Stimulated activated CD4-positive, alpha-beta T cell treated with anti-CD3 and anti-CD28 coated beads, Interleukin-1b, Interleukin-23, amount 100 ng/mL, for 4 hours (primary cell): ENCODE measurements at places on chromosomes 6 and 20.

DNA sequence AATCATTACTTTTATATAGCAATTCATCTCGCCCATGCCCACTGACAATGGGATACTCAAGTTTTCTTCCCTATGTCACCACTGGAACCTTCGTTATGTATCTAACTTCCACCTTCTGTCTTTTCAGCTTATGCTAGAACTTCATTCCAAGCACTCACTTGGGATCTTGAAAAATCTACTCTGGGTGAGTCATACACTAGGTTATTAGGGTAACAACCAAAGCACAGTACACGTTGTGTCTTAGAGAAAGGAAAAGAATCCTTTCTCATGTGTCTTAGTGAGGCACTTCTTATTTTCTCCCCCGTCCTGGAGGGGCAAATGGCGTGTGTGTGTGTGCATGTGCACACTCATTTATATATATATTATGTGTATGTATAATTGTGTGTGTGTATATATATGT is 18.3 kb upstream of the FAM162B start:
- no peak for DNase-seq

DNA sequence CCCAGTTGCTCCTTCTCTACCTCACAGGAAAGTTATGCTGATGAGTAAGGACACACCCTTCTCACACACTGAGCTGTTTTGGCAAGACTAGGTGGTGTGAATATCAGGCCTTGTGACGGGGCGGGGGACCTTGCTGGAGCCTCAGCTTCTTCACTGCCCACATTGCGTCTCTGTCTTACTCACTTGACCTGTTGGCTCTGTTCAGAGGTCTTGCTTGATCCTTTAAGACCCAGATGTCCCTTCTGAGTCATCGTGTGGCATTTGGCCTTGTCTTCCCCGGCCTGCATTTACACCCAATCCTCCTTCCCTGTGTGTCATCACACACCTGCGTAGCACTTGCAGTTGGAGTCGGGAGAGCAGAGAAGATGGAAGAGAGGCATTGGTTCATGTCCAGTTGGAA is 8.3 kb upstream of the PRND start:
- DNase-seq = no peak

DNA sequence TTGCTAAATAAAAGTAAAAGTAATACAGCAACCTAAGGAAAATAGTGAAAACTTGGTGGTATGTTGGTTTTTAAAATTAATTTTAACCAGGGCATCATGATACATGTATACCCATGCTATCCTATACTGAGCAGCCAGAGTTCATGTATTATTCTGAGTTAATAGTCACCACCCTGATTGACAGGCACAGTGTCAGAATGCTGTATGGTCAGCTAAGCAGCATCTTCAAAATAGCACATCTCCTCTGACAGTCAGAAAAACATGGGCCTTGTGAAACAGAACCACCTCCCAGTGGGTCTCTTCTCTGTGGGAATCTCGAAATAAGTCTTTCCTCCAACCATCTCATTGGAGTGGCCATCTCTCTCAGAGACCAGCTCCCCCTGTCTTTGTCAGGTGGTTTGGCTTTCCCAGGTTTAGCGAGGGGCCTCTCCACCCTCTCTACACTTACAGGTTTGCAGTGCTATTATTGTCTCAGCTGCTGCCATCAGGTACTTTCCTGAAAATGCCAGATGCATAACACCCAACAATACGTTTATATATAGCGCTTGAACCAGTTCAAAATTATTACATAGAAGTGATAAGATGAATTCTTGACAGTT is 47.1 kb upstream of the RNF8 start:
- no peak for DNase-seq

- no peak for DNase-seq
These were observed 1038.4 kb upstream of the FLRT3 start for GRCh38 chr20:15375836-15376235.

GRCh38 chr6:169253337-169254238 is at the start of gene THBS2:
Gene THBS2 (minus strand): TSS chr6:169253846. CDS start chr6:169250784, 3,062 bp downstream.
- no peak for DNase-seq

DNA sequence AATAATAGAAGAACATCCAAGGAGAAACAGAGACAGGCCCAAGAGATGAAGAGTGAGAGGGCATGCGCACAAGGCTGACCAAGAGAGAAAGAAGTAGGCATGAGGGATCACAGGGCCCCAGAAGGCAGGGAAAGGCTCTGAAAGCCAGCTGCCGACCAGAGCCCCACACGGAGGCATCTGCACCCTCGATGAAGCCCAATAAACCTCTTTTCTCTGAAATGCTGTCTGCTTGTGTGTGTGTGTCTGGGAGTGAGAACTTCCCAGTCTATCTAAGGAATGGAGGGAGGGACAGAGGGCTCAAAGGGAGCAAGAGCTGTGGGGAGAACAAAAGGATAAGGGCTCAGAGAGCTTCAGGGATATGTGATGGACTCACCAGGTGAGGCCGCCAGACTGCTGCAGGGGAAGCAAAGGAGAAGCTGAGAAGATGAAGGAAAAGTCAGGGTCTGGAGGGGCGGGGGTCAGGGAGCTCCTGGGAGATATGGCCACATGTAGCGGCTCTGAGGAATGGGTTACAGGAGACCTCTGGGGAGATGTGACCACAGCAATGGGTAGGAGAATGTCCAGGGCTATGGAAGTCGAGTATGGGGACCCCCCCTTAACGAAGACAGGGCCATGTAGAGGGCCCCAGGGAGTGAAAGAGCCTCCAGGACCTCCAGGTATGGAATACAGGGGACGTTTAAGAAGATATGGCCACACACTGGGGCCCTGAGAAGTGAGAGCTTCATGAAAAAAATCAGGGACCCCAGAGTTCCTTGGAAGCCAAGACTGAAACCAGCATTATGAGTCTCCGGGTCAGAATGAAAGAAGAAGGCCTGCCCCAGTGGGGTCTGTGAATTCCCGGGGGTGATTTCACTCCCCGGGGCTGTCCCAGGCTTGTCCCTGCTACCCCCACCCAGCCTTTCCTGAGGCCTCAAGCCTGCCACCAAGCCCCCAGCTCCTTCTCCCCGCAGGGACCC is 981 bp upstream of the TNF start:
- no peak for DNase-seq

DNA sequence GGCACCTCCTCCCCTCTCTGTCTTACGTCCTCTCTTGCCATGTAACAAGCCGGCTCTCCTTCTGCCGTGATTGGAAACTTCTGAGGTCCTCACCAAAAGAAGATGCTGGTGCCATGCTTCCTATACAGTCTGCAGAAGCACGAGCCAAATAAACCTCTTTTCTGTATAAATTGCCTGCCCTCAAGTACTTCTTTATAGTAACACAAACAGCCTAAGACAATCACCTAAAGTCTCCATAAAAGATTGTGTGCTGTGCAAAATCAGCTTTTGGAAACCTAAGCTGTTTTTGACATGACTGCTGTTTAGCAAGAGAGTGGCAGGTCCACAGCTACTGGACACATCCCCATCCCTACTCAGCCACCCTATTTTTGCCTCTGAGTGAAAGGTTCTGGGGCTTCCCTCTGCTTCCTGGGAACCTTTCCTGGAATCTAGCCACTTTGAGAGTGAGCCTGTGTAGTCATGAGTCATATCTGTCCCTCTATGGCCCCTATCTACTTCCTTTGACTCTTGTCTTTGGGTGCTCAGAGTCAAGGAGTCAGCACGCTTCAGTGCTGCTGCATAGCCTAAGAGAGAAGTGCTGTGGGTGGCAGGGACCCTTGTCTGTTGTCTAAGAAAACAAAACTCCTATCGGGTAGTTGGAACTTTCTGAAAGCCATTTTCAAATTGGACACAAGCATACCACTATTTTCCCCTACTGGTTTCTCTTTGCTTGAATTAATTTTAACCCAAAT is 110.0 kb downstream of the PPP1R14C start:
- no peak for DNase-seq

DNA sequence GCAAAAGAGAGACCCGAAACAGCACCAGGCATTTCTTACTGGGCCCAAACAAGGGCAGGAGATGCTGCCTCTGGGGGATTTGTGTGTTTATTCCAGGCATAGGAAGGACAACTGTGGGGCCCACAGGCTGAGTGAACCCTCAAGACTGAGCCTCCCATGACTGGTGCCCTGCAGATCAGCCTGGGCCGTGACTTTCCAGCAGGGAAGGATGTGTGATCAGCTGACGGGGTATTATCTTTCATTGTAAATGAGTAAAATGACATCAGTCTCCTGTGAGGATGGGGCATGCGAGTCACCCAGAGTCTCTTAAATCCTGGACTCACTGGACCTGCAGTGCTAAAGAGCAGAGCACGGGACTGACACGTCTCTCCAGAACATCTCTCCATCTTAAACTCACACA is 3.9 kb upstream of the TEAD3 start:
- no peak for DNase-seq

DNA sequence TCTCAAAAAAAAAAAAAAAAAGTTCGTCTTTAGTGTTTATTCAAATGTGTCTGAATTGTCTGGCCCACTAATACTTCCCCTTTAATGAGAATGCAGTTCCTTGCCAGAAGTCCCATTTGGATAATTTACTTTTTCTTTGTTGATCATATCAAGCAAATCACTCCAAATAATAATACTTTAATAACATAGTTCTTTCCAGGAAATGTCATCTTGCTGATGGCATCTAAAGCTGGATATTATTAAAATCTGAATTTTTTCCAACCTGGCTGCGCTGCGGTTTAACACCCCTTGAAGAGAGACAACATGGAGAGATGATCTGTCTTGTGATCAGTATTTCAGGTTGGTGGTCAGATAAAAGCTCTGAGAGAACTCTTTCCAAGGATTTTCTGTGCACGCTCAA is 111.2 kb upstream of the CNKSR3 start:
- DNase-seq = no peak

DNA sequence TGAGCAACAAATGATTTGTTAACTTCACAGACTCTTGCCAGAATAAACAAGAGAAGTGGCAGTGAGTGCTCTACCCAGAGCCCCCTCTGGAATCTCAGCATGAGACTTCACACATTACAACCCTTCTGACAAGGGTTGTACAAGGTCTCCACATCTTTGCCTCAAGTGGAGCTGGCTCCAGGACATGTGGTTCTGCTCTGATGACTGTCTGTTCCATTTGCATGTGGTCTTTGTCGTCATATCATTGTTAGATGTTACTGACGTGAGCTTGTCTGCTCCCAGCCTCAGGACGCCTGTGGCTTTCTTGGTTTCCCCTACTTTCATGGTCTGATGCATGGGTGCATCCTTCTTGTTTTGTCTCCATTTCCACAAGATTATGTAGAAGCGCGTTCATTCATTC is 115.0 kb downstream of the SLC24A3 start:
- no peak for DNase-seq

- no peak for DNase-seq
These were observed 16.2 kb downstream of the FOXC1 start for GRCh38 chr6:1625794-1626435.

DNA sequence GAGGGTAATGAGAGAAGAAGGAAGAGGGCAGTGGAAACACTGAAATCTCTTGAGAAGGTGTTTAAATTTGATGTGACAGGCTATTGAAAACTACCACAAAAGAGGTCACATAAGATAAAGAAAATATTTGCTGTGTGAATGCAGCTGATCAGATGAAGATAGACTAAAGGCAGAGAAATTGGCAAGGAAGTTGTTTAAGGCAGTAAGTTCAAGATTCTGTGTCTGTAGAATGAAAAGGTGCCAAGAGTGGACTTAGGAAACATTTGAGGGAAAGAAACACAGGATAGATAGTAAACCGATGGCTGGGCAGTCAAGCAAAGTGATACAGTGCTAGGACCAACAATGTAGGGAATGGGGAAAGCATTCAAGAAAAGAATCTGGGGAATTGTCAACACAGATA is 332.3 kb upstream of the MARCKS start:
- DNase-seq = no peak

GRCh38 chr6:165019681-165020080 is 289.7 kb downstream of the C6orf118 start:
- no peak for DNase-seq

DNA sequence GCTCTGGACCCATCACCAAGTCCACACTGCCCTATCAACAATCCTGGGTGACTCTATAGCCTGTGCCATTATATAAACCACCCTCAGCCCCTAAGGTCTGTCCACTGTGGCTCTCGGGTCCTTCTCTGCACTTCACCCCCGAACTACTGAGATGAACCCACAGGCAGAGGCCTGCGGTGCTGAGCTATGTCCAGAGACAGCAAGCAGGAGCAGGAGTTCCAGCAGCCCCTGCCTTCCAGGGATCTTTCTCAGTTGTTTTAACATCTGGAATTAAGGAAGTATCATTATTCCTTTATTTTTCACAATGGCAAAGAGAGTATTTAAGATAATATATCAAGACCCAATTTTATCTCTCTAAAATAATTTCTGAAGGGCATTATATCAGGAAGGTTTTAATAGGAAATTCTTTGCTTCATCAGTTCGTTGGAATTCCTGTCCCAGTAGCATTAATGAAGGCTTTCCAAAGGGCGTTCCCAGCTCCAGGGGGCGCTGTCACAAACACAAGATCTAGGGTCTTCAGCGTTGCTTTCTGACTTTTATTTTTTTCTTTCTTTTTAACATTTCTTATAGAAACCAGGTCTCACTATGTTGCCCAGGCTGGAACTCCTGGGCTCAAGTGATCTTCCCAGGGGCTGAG is 27.3 kb downstream of the RRBP1 start:
- DNase-seq = peak; percentile 14

DNA sequence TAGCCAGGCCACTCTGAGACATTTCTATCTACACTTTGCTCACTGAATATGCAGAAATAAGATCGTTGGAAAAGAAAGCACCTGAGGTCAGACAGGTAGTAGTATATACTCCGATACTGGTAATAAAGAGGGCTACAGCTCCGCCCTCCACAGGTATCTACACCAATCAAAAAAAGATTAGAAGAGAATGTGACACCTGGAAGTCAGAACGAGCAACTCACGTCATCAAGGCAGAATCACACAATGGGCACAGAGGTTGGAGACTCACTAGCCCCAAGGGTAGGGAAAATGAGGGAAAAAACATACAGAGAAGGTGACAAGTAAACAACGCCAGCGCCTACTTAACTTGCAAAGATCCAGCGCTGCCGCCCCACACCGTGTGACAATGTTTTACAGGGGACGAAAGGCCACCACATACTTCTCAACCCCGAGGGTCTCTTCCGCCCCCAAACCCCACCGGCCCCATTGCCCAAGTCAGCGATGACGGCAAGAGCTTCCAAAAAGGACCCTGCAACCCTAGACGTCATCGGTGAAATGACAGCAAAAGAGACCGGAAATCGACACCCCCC is 653 bp downstream of the LMBRD1 start:
- no peak for DNase-seq

DNA sequence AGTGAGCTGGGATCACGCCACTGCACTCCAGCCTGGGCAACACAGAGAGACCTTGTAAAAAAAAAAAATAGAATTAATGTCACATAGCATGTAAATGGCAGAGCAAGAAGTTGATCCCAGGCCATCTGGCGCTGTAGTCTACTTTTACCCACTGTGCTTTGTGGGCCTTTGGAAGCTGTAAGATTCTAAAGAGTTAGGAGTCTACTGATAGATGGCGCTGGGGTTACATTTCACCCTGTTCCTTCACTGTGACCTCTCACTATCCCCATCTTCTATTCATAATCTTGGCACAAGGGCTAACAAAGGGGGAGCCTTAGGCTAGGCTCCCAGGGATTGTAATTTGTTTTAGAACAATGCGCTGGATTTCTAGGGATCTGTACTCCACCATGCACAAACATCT is 24.4 kb downstream of the SIRPD start:
- no peak for DNase-seq
